ENCODE measurements at places on chromosomes 16 and 17.

- no peak for DNase-seq
These were observed 378.4 kb upstream of the CDH5 start for GRCh38 chr16:65988024-65988595.

- DNase-seq, result no peak
These were observed 20.7 kb upstream of the SIAH1 start for GRCh38 chr16:48405907-48406306.

DNA sequence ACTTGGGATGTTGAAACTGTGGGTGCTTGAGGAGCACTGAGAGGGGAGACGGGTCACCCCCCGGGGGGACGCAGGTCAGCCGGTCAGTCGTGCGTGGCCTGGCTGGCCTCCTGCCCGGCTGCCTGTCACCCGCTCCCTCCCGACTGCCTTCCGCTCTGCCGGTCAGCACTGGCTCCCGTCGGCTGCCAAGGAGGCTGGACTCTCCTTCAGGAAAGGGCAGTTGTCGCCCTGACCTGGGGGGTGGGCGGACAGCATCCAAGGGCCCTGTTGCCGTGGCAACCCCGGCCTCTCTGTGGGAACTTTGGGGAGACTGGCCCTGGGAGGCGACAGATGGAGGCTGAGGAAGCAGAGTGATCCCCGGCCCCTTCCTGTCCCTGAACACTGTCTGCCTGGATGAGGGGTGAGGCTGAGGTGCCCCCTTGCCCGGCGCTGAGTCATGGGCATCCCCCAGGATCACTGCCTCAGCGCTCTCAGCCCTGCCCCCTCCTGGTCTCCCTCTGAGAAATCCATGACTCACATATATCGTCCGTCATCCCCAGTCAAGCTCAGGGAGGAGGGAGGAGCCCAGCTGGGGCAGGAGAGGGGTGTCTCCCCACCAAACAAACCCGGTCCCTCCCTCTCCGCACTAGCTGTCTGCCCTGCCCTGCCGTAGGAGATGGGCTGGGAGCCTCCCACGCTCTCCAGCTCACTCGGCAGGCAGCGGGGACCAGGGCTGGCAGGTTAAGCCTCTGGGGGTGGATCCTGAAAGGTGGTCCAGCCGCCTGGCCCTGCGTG lies at the start of gene ADGRG1:
Gene ADGRG1, plus strand, starts transcription at position 623 of the 774 bp plus-strand sequence. CDS start 21,658 bp downstream, outside the sequence.
- no peak for DNase-seq

GRCh38 chr17:9309216-9309615 lies 266.4 kb downstream of the STX8 start:
- DNase-seq, result no peak

- DNase-seq, result peak; percentile 67
These were observed 8.6 kb upstream of the UBE2I start for GRCh38 chr16:1300664-1301476.

DNA sequence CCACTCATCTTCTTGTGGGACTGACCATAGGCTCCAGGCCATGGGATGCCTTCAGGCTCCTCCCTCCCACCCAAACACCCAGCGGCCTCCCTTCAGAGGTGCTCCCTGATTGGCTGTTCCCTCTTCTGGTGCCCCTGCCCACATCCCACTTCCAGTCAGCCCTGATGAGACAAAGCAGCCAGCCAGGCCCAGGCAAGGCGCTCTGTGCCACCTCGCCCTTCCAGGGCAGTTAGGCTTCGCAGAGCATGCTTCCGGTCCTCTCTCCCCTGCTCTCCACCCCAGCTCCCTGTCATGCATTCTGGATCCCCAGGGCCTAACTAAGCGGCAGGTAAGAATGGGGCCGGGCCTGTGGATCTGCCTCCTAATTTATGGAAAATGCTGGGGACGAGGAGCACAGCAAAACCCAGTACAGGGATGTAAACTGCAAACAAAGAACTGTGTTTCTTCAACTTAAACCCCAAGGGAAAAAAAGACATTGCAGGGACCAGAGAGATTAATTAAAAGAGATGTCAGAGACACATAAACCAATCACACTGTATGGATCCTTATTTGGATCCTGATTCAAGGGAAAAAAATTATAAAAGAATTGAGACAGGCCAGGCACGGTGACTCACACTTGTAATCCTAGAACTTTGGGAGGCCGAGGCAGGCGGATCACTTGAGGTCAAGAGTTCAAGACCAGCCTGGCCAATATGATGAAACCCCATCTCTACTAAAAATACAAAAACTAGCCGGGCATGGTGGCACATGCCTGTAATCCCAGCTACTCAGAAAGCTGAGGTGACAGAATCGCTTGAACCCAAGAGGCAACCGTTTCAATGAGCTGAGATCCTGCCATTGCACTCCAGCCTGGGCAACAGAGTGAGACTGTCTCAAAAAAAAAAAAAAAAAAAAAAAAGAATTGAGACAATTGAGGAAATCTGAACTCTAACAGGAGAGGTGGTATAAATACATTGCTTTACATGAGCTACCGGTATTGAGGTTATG lies 26.0 kb downstream of the ZDHHC7 start:
- no peak for DNase-seq

DNA sequence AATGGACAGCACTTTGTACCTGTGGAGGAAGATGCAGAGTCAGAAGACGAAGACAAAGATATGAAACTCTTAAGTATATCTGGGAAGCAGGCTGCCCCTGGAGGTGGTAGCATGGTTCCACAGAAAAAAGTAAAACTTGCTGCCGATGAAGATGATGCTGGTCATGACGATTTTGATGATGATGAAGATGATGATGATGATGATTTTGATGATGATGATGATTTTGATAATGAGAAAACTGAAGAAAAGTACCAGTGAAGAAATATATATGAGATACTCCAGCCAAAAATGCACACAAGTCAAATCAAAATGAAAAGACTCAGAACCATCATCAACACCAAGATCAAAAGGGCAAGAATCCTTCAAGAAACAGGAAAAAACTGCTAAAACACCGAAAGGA lies 268.5 kb upstream of the EEF2KMT start:
- DNase-seq, result no peak

DNA sequence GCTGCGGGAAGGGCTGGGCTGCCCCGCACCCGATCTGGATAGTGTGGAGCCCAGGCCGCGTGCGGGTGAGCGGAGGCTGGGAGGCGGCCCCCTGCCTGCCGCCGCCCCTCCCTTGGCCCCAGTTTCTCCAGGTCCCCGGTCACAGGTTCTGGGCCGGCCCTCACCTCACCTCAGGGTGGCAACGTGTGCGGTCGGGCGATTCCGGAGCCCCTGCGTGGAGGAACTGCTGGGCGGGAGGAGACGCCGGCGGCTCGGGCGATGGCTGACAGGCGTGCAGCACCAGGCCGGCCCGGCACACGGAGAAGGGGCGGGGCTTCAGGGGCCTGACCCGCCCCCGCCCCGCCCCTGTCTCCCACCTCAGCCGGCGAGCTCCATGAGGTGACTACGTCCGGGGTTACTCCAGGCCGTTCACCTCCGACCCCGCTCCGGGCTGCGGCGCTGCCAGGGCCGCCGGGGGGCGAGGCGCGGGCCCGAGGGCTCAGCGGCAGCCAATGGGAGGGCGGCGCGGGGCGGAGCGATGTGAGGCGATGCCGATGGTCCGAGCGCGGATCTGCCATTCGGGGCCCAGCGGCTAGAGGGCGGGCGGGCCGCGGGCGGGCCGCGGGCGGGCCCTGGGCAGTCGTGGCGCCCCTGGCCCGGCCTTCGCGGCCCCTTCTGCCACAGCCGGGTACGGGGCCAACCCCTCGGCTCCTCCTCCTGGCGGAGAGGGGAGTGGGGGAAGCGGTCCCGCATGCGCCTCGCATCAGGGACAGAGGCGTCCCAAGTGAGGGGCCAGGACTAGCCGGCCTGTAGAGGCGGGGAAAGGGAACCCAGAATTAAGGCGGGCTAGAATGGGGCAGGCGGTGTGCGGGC lies 16.7 kb upstream of the C17orf78 start:
- DNase-seq, result peak; percentile 88

DNA sequence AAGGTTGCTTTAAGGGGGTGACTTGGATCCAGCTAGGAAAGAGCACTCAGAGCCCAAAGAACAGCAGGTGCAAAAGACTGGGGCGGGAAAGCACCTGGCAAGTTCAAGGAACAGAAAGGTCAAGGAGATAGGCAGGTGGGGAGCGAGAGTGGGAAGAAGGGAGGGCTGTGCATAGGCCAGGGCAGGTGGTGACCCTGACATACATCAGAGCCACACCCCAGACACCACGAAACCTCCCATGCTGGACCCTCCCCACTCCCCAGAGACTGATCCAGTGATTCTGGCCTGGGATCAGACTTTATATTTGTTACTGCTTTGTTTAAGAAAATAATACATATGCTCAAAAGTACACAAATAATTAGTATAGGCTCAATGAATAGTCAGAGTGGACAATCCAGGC lies 48.5 kb upstream of the RBFOX3 start:
- no peak for DNase-seq

- no peak for DNase-seq
These were observed 26.2 kb upstream of the IRF8 start for GRCh38 chr16:85872734-85873133.

All from naive thymus-derived CD4-positive, alpha-beta T cell (primary cell).